ENCODE measurements at places on chromosomes 1 and 21.
A peak's percentile ranks its signal among the peaks of the same experiment; 100 is the strongest.

GRCh38 chr1:214219902-214220301, 61.1 kb upstream of the SMYD2 start:
- peak; percentile 53 for DNase-seq

GRCh38 chr1:197391303-197392226, 123.5 kb downstream of the CRB1 start:
- no peak for DNase-seq

DNA sequence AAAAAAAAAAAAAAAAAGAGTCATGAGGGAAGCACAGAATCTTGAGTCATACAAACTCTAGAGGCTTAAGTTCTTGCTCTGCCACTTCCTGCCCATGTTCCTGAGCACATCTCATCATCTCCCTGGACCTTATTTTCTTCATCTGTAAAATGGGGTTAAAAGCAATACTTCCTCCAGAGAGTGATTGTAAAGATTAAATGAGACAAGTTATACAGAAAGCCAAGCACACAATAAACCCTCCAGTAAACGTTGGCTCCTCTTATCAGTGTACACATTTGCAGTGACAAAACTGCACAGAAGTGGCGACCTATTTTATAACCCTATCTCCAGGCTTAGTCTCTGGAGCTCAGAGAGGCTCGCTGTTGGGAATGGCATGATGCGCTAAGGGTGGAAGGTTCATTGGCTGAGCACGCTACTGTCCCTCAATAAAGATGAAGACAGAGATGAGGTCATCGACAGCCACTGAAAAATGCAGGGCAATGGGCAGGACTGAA, 82.1 kb downstream of the RRAGC start:
- DNase-seq = no peak

DNA sequence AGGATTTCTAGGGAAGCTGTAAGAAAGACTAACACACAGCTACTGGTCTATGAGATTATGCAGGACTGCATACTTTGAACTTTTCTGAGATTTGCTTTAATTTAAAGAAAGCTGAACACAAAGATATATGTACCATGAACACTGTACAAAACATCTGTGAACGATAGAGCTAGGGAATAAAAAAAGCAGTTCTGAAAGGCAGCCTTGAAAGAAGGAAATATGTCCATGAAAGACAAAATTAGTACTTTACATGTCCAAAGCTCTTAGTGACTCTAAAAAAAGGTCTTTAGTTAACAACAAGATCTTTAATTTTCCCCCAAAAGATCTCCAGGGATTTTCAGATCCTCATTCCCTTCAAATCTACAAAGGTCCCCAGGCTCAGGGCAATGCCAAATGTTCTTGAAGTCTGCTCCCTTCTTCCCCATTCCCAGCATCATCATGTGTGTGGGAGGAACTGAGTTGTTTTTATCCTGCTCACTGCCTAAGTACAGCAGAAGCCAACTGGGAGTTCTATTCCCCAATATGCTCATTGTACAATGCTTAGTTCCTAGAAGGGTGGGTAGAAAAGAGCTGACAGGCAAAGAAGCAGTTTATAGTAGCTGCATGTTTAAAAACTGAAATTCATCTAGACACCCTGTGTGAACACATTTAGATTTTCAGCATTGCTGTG, 60.1 kb upstream of the PTCH2 start:
- no peak for DNase-seq

- DNase-seq = no peak
These were observed 190.5 kb upstream of the NRIP1 start for GRCh38 chr21:15255261-15255660.

DNA sequence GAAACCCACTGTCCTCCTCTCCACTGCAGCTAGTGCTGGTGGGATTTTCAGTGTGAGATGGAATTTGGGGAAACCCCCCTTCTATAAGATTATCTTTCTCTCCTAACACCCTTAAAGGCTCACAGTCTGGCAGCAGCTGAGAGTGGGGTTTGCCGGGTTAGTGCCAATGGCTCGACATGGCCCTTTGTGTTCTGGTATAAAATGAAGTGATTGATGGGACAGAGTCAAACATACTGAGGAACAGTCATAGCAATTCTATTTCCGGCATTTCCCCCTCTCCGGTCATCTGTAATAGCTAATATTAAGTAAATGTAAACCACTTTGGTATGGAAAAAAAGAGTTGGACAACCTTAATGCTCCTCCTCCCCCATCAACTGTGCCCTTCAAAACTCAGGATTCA, 37.6 kb downstream of the TFF3 start:
- DNase-seq = no peak

DNA sequence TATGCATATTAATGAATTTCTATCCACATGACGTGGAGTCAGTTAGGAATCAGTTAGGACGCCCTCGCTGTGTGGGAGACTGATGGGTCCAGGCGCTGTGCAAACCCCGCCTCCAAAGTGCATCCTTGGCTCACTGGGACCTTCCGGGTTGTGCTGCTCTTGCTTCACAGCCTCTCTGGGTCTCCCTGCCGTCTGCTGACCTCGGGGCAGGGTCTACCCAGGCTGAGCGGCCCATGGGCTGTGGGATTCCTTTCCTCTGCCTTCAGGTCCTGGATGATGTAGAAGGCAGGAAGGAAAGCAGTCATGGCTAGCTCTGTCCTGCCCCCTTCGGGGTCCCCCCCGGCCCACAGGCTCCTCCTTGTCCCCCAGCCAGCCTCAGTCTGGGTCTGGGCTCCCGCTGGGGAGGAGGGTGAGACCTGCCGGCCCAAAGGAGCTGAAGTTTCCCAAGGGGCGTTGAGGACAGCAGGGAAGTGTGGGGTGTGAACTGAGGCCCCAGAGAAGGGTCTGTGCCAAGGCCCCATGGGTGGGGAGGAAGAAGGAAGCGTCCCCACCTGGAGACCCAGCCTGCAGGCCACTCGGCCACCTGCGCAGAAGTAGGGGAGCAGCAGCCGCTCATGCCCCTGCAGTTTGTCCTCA, 24.6 kb upstream of the CDK11A start:
- no peak for DNase-seq

- no peak for DNase-seq
These were observed 448.1 kb upstream of the B3GALT2 start for GRCh38 chr1:193634470-193634869.

GRCh38 chr1:53546409-53547155, 87.4 kb downstream of the DMRTB1 start:
- DNase-seq = peak; percentile 5

DNA sequence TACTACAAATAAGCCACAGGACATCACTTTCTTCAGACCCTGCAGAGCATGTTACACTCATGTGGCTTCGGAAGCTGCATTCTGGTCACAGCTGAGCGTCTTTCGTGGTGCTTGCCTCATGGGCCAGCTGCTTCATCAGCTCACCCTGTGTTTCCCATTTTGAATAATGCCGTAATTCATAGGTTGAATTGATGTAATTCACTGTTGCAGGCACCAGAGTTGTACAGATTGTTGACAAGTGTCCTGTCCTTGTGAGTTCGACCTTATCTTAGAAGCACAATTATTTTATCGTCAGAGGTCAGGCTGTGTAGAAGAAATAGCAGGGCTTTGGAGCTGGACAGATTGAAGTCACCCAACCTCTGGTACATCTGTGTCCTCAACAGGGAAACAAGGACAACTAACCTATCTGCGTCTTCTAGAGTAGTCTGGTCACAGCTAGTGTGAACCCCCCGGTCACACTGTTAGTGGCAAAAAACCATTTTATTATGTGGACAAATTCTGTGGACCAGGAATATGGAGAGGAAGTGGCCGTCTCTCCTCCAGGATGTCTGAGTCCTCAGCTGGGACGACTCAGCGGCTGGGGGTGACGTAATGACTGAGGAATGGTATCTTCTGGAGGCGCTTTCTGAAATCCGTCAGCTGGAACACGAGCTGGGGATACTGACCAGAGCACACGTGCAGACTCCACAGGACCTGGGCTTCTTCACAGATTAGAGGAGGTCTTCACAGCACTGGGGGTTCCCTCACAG, 17.8 kb downstream of the PKNOX1 start:
- DNase-seq = no peak

DNA sequence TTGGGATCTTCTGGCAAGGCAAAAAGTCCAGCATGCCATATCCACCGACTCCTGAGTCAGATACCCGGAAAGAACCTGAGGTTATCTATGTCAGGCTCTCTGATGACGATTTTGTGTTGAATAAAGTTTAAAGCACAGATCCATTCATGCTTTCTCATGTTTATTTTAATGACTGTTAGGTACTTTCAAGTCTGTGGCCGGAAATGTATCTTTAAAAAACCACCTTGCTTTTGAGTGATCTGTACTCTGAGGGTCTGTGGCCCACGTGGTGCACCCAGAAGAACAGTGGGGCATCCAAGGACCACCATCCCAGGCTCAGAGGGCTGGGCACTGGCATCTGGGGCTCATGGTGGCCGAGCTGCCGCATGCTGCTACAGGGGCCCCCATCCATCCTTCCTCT, 30.1 kb upstream of the VASH2 start:
- DNase-seq = no peak

DNA sequence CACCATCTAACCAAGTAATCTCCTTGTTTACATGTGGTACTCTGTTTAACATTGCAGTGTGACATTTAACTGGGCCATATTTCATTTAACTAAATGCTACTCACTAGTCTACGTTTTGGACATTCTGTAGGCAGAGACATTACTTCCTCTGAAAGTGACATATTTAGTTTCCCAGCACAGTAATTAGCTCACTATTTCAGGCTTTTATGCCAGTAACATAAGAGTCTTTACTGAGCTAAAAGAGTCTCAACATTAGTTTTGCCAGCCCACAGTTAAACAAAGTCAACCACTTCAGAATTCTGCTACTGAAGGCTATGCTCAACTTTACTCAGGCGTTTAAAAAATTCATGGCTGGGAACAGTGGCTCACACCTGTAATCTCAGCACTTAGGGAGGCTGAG, 2.6 kb upstream of the TNFRSF9 start:
- no peak for DNase-seq

GRCh38 chr1:162578071-162578700, 16.7 kb downstream of the UAP1 start:
- DNase-seq = no peak

DNA sequence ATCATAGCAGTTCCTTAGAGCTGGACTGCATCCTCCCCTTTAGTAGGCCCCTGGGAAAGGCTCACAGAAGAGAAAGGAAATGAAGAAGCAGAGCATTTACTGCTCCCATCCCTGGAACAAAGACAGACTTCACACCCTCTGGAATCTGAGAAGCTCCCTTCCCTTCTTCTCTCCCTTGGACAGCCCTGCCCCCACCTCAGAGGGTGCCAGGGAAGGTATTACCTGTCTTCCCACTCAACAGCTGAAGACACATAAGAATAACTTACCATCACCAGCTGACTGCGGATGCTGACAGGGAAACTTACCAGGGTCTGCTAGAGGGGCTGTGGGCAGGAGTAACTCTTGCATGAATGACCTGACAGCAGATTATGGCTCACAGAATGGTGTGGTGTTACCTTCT, 14.1 kb upstream of the FAAH start:
- DNase-seq = no peak

- peak; percentile 76 for DNase-seq
These were observed 47.0 kb downstream of the AHDC1 start for GRCh38 chr1:27556781-27557595.

GRCh38 chr1:22661880-22662279, 8.8 kb downstream of the C1QB start:
- no peak for DNase-seq

DNA sequence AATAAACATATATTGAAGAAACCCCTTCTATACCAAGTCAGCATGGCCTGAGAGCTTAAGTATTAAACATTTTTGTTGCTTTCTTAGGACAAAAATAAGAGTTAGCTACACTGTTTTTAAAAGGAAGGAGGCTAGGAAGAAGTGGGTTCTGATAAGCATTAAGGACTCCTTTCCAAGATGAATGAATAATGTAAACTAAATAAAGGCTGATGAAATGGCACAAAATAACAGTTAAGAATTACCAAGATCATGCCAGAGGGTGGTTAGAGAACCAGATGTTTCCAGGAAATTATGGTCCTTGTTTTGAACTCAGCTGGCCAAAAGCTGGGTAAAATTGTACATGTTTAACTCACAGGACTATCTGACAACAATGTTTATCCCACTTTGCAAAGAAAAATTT, 114.1 kb upstream of the ETS2 start:
- DNase-seq = no peak

DNA sequence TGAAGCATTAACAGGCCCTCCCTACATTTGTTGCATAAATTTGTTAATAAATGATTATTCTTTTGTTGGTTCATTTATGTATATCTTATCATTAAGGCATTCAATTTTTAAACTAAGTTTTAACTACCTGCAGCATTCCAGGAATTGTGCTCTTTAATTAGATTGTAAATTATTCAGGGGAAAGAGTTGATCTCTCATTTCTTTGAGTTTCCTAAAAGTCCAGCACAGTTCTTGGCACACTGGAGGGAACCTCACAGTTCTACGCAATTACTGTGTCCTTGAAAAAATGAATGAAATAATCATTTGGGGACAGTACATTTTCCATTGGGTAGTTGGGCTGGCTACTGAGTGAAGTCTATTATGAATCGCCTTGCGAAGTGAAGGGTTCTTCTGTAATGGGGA, 493 bp upstream of the STXBP3 start:
- no peak for DNase-seq

DNA sequence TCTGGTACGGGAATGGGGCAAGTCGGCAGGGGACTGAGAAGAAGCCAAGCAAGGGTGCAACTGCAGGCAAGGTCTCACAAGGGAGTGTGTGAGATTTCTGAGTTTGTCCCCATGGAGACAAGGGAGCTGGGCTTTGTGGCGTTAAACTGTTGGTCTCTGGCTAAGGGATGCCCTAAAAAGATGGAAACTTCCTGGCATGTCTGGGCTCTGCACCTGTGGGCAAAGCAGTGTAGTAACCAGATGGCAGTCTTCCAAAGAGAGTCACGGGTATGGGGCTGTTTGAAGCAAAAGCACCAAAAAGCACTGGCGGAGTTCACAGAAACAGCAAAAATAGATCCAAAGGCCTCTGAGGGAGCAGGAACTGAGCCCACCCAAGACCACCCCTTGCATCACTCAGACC, 104.8 kb upstream of the SLC44A3 start:
- no peak for DNase-seq

- peak; percentile 34 for DNase-seq
These were observed 25.6 kb upstream of the NFIA start for GRCh38 chr1:61056573-61057439.

DNA sequence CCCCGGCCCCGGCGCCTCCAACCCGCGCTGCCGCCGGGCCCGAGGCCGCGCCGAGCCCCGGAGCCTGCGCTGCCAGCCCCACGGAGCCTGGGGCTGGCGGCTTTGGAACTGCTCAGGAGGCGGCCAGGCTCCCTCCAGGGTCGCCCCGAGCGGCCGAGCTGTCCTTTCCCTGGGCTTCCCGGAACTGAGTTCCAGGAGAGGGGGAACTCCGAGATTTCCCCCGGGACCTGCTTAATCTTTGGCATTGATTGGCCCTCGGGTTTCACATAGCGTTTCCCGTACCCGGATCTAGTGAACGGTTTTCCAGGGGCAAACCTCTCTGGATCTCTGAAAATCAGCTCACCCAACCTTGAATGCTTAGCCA, 504 bp downstream of the H6PD start:
- no peak for DNase-seq

DNA sequence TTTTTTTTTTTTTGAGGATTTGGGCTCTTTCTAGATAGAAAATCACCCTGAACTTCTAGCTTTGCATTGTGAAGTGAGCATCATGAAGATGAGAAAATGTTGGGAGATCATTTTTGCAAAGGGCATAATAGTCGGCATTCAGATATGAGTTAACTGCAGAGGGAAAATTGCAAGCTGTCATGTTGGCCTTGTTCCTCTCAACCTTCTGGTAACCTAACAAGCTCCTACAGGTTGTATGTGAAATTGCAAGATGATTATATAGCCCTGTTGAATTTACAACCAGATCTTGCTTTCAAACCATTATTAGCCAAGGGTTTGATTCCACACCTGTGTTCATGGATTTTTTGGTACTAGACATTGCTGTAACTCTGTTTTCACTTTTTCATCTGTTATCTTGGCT, 2.2 kb downstream of the ELOA start:
- no peak for DNase-seq

GRCh38 chr1:59046730-59047157, 250.2 kb upstream of the FGGY start:
- DNase-seq = no peak

All from Caco-2 (cell line).